Activated naive CD8-positive, alpha-beta T cell treated with anti-CD3 and anti-CD28 coated beads for 36 hours (primary cell): ENCODE measurements at places on chromosomes 11 and 22.

GRCh38 chr11:72208281-72208680 is 8.3 kb upstream of the FOLR2 start:
- no peak for DNase-seq

- no peak for DNase-seq
Observed at GRCh38 chr11:61918251-61918937, 1.0 kb upstream of the RAB3IL1 start.

- DNase-seq = peak; percentile 70
Observed at GRCh38 chr22:26579331-26579886, 10.5 kb downstream of the TPST2 start.

DNA sequence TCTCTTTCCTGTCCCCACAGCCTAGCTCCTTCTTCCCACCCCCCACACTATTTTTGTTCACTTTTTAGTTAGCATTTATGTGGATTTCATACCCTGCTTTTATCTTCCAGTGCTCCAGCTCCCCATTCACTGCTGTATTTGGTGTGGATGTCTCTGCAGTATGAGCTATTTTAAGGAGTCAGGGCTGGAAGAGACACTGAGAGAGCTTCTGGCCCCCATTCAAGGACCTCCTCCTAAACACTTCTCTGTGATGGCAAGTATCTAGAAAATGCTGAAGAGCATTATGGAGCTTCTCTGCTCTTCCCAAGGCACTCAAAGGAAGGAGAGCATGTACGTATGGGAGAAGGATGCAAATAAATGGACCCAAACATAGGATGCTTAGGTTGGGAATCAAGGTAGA is 79.5 kb downstream of the RAB30 start:
- no peak for DNase-seq

DNA sequence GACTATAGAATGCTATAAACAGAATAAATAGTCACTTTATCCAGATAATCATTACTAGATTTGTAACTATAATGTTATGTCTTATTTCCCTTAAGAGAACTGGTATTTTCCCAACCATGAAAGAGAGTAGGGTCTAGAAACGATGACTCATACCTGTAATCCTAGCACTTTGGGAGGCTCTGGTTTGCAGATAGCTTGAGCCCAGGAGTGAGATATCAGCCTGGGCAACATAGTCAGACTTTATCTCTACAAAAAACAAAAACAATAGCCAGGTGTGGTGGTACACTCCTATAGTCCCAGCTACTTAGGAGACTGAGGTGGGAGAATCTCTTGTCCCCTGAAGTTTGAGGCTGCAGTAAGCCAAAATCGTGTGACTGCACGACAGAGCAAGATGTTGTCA is 30.9 kb downstream of the OR52A5 start:
- DNase-seq = no peak

GRCh38 chr11:46445192-46445919 is 53.8 kb upstream of the CHRM4 start:
- DNase-seq = no peak

GRCh38 chr22:45922661-45923060 is 54.3 kb downstream of the WNT7B start:
- no peak for DNase-seq

DNA sequence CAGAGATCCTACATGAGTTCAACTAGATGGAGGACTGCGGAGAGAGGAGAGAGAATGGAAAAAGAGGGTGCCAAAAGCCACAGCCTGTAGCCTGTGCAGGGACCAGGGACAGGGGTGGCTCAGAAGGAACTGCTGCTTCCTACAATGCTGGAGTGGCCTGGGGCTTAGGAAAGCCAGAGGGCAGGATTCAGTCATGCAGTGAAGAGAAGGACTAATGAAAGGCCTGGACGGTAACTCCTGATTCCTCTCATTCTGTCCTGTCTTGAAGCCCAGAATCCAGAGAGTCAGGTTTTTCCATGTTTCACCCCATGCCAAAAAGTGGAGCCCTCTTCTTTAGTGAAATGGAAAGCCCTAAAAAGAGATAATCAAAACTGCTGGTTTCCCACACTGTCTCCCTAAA is 48.4 kb upstream of the INCENP start:
- DNase-seq = no peak
